ENCODE measurements at places on chromosomes 3 and 15.
A peak's percentile ranks its signal among the peaks of the same experiment; 100 is the strongest.

DNA sequence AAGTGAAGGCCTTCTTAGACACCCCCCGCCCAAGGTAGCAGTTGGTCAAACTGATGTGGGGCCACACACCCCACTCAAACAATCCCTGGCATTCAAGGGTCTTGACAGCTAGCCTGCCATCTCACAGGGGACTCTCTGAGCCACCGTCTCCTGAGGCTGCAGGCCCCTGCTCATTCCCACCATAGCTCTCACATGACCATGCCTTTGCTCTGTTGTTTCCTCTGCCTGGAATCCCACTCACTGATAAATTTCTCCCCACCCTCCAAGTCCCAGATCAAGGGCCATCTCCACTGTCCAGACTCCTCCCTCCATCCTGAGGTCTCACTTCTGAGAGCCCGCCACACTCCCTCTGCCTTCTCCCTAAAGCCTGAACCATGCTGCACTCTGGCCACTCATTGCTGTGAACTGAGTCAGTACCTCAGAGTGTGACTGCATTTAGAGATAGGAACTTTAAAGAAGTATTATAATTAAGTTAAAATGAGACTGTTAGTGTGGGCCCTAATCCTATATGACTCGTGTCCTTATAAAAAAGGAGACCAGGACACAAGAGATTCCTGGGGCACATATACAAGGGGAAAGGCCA, 10.0 kb downstream of the WNT7A start:
- DNase-seq: no peak

- DNase-seq: no peak
These were observed 33.0 kb downstream of the CCDC39 start for GRCh38 chr3:180646187-180646790.

GRCh38 chr3:25723802-25724201, 59.1 kb upstream of the TOP2B start:
- DNase-seq: no peak

GRCh38 chr3:112822064-112823055, 24.3 kb downstream of the CD200R1L start:
- DNase-seq: no peak

- peak; percentile 21 for DNase-seq
These were observed at the start of gene ANKRD63 for GRCh38 chr15:40282869-40283614. Gene ANKRD63 (minus strand): TSS chr15:40283064. CDS start chr15:40282586, 478 bp downstream.

- DNase-seq: peak; percentile 45
These were observed 294.8 kb downstream of the PLCL2 start for GRCh38 chr3:17179381-17180205.

DNA sequence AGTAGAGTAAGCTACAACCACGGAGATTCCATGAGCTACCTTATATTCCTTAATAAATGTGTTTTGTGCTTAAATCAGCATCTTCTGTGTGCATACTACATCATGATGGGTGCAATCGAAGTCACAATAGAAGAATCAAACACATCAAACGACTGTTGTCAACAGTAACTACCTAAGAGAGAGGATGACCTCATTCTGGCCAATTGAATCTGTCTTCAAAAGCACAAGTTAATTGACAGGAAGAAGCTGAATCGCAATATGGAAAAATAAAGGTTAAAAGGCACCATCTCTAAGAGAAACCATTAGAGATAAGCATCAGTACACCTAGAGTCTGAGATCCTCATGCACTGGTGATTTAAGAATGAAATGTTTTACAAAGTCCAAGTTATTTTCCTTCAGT, 39.0 kb downstream of the CD200R1L start:
- DNase-seq: peak; percentile 10

- no peak for DNase-seq
These were observed 38.4 kb downstream of the TMEM158 start for GRCh38 chr3:45187694-45188141.

- peak; percentile 70 for DNase-seq
These were observed 3.0 kb upstream of the CD80 start for GRCh38 chr3:119562307-119562961.

DNA sequence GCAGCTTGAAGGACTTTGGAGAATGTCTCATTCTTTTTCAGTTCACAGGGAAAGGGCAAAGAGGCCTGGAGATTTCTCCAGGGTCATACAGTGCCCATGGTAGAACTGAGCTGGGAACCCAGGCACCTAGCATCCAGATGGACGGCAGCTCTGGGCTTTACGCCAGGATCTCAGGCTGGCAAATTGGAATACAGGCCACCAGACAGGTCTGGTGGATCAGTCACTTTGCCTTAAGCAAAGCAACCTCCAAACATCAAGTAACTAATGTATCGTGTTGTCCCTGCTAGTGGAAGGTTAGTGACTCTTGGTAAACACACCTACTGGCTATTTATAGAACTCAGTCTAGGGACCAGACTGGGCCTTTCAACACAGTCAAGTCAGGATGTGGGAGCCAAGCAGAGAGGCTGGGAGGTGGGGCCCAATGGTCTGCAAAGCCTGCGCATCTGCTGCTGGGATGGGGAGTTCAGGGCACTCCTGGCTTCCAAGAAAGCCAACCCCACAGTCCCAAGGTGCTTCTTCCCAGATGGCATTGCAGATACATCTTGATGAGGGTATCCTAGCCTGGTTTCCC, 30.2 kb downstream of the RPLP1 start:
- no peak for DNase-seq

DNA sequence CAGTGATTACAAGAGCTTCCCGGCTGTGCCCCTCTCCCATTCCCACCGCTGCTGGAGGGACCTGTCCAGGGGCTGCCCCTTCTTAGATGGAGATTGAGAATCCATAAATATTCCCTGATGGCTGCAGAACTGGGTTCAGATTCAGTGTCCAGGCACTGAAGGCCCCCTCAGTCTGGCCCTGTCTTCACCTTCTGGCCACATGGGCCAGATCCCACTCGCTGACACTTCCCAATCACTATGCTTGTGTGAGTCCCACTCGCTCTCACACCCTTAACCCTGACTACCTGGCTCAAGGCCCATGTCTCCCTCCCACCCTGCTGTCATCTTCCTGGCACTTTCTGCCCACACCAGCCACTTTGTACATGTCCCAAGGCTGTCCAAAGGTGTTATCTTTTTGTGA, 15.5 kb upstream of the MRPS22 start:
- DNase-seq: no peak

- no peak for DNase-seq
These were observed 190.7 kb upstream of the CTDSPL start for GRCh38 chr3:37670961-37671483.

DNA sequence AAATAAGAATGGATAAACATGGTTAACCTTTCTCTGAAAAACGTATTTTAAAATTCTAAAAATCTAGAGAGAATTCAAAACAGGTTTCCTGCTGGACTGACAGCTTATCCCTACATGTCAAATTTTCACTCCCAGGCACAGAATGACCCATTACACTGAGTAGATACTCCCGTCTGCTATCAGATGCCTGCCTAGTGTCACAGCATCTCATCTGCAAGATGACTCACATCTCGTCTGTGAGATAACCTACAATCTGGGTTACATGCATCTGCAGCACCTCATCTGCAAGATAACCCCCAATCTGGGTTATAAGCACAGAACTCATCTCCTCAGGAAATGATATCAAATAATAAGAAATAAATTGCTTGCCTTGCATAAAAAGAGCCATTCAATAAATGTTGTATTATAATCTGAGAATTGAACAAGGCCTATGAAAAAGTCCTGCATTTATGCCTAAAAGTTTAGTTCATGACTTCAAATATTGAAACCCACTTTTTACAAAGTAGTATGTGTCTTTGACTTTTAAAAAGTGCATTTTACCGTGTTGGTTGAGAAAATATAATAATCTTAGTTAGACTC, 188.3 kb upstream of the THBS1 start:
- no peak for DNase-seq

DNA sequence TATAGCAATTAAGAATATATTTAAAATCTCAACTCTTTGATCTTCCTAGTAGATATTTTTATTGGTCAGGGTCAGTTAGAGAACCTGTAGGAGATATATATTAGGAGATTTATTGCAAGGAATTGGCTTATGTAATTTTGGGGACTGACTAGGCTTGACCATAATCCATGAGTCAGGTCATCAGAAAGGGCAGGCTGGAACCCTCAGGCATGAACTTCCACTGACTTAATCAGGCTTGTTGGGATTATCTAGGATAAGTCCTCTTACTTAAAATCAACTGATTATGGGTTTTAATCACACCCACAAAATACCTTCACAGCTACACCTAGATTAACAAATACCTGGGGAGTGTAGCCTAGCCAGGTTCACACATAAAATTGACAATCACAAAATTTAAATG, 156.1 kb downstream of the MYRIP start:
- DNase-seq: no peak

GRCh38 chr3:27680517-27681246, 41.4 kb downstream of the EOMES start:
- no peak for DNase-seq

DNA sequence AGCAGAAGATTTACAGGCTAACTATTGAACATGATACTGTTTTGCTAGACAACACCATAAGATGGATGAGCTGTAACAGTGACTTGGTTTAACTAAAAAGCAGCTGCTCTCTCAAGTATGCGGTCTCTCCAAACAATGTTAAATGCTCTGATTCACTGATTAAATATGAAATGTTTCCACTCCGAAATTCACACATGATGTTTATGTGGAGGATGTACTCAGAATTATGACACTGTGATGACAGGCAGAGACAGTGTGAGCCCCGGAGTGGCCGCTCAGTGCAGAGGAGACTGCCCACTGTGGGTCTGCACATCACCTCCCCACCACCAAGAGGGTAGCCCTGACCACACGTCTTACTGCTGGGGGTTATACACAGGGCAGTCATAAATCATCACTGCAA, 83.9 kb upstream of the MEX3B start:
- DNase-seq: no peak

DNA sequence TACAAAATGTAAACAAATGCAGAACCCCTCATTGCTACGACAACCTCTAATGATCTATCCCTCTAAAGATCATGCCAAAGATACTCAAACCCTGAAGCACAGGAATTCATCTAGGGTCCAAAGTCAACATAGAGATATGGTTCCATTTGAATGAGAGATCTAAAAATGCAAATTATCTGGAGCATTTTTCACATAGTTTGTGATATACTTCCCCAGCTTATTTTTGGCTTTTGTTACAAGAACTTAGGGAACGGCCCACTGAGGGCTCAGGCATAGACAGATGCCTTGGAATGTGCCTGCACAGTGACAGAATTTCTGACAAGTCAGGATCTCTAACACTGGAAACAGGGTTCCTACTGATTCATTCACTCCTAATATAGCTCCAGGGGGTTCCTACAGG, 258.9 kb upstream of the THBS1 start:
- no peak for DNase-seq

DNA sequence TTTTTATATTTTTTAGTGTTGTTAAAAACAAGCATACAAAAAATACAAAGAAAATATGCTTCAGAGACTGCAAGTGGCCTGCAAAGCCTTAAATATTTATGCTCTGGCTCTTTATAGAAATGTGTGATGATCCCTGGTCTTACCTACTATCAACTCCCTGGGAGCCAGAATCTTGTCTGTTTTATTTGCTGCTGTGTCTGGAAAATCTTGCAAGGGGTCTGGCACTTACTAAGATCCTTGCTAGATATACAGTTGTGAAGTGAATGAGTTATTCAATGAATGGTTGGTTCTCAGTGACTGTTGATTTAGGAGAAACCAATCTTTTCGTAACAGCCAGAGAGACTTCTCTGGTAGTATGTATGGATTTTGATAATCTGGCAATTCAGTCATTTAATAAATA, 521.0 kb upstream of the CFAP20DC start:
- no peak for DNase-seq

DNA sequence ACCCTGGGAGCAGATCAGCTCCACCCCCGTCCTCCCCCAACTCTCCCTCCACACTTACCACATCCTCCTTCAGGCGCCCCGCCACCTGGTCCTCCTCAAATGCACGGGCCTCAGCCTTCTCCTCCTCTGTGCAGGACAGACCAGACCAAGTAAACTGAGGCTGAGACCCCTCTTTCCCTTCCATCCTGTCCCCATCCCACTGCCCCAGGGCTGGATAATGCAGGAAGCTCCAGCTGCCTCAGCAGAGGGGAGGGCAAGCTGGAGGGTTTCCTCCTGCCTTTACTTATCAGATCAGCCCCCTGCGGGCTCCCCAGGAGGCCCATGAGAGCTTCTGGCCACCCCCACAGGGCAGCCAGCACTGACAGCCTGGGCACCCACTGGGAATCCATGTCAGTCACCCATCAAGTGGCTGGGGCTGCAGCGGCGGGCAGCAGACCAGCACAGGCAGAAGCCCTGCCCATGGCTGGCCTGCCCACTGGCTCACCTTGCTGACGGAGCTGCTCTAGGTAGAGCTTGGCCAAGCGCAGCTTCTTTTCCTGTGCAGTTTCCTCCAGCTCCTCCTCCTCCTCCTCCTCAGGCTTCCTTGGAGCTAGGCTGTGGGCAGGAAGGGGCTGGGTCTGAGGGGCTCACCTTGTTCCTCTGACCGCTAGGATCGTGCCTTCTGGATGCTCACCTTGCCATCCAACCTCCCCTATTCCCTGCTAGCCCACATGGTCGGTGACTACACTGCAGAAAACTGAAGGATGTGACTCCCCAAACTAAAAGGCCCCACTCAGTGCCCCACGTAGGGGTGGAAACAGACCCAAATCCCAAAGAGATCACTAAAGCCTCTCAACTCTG, 3.9 kb downstream of the RRP9 start:
- no peak for DNase-seq

DNA sequence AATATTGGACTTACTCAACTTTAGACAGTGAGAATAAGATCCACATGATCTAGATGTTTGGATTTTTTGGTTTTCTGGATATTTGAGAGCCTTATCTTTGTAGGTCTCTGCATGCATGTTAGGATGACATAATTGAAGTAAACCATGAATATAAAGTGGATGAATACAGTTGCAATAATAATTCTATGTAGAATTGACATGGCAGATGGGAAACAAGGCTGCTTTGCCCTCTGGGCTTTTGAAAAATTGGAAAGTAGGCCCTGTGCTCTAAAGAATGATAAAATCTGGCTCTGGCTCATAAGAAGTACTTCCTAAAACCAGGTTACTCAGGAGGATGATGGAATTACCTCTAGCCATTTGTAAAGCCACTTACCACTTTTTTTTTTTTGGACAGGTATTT, 86.9 kb downstream of the ZNF609 start:
- DNase-seq: no peak

- DNase-seq: no peak
These were observed 181.6 kb downstream of the EPHA6 start for GRCh38 chr3:96996009-96996408.

GRCh38 chr3:71219744-71220638, 363.5 kb downstream of the FOXP1 start:
- peak; percentile 25 for DNase-seq

GRCh38 chr3:52721002-52721729, 15.3 kb downstream of the SPCS1 start:
- peak; percentile 12 for DNase-seq

DNA sequence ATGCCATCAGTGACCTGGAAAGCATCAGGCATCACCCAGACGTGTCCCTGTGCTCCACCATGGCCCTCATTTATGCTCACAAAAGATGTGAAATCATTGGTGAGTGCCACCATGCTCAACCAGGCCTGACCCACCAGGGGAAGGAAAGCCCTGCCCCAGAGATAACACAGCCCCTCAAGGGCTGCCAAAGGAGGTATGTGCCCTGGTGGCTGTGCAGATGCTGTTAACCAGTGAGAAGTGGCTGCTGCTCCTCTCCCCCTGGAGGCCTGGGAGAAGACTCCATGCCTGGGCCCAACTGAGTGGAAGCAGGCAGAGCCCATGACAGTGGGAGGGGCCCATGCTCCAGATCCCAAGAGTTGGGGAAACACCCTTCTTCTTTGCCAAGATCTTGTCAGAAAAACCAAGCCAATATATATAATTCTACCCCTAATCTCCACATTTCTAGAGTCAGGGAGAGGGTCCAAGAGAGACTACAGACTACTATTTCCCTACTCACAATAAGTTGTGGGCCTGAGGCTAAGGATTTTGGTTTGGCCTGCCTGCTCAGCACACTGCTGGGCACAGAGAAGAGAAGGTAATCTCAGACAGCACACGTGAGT, 2.7 kb downstream of the TTC21A start:
- no peak for DNase-seq

Data from CD4-positive, alpha-beta T cell treated with Interleukin-15 for 4 hours (primary cell).